ENCODE measurements at places on chromosomes 5 and 9. TPM values are rescaled to one million over a fixed set of nuclear protein-coding genes. Genes with fewer than 3 reads are reported as not detected.

DNA sequence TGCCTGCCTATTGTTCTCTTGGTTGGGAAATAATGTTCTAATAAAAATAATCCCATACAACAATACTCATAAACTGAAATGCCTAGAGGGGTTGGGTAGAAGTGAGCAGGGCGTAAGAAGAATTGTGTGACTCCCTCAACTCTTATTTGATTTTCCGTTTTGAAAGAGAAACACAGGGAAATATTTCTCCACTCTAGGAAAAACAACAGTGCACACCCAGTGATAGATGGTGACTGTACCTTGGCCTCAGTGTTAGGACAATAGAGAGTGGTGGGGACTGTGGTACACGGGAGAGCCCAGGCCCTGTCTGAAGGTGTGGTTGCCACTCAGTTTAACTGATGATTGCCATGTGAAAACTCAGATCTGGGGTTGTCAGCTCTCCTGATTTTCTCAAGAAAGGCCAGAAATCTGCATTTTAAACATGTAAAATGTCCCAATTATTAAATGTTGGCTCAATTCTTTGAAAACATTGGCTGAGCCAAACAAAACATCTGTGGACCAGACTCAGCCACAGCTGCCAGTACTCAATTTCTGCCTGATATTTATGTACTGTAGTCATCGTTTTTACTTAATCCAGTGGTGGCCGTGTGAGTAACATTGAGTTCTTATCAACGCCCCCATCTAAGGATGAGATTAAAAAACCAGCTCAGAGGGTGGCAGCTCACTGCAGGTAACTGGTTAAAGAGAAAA is 103.8 kb upstream of the ZNF618 start:
- no peak for DNase-seq

DNA sequence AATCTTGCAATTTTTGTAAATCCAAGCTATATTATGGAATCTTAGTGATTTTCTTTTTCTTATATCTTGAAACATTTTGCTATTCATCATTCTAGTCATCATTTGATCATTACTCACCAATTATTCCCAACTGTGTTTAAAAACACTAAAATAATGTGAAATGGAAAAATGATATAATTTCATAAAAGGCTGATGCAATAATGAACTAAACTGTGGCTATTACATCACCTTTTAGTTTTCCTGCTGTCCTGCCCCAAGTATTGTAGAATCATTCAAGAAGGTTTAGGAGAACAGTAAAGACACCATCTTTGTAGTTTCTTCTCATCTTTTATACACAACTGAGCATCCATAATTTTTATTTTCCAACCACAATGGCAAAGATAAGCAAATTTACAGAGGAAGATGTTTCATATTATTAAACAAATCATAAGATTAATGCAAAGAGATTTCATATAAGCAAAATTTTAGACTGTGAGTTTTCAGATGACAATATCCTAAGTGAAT is 431.0 kb upstream of the SLC30A5 start:
- no peak for DNase-seq

The IL7R gene
- 19.1 TPM for total RNA-seq

The SLC25A2 gene
- total RNA-seq: 0.29 TPM

Measured in esophagus squamous epithelium (tissue), 5 donors.